Ammon's horn (tissue), 1 donor: ENCODE measurements at places on chromosomes 16 and 17.

- DNase-seq, result no peak
Measured at GRCh38 chr16:69924777-69925191, 26.4 kb upstream of the CLEC18A start.

DNA sequence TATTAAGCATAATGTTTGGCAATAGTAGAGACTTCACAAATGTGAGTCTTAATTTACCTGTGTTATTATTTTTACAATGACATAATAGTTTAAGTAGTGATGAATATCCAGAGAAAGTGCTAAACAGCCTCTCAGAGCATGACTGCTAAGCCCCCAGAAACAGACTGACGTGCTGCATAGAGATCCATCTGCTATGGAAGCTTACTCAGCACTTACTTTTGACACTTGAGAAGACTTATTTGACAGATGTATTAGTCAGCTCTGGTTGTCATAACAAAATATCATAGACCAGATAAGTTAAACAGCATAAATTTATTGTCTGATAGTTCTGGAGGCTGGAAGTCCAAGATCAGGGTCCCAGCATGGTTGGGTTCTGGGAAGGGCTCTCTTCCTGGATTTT lies 334.9 kb upstream of the MON1B start:
- DNase-seq, result no peak

DNA sequence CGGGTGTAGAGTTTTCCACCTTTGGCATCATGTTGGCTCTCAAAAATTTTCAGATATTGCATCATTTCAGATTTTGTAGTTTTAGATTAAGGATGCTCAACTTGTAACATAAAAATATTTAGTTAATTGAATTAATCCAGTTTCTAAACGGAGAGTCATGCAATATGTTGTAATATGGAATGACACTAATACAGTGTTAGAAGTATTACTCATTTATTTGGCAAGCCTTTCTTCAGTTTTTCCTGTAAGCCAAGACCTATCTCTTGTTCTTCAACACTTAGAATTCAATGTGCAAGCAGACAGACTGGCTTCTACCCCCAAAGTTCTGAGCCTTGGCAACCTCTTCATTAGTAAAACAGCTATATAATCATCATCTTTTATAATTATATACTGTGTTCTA lies 985.0 kb upstream of the GOT2 start:
- DNase-seq, result no peak

- DNase-seq, result no peak
Measured at GRCh38 chr17:8488901-8489300, 53.2 kb downstream of the NDEL1 start.

DNA sequence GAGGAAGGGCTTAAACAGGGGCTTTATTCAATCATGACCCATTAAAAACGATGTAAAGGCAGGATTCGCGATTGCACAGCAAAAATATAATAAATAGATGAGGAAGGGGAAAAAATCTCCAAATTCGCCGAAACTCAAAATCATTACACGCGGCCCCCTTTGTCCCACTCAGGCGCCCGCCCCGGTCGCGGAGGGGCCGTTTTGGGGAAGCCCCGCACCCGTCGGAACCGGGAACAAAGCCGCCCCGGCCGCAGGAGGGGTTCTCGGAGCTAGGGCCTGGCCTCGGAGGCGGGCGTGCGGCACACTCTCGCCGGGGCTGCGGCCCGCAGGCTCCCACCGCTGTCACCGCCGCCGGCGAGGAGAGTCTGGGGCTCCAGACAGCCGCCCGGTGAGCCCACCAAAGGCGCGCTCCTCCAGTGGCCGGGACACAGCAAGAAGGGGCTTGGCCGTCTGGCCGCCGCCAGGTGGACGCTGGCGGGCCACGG lies 521 bp downstream of the C16orf87 start:
- DNase-seq, result peak; percentile 15

- DNase-seq, result no peak
Measured at GRCh38 chr16:71354156-71354555, 4.4 kb upstream of the CALB2 start.

GRCh38 chr17:81160306-81160705 lies 5.0 kb upstream of the PVALEF start:
- no peak for DNase-seq
